ENCODE measurements at places on chromosomes 12 and 14. TPM values are rescaled to one million over a fixed set of nuclear protein-coding genes. Genes with fewer than 3 reads are reported as not detected.

- no peak for DNase-seq
Observed at GRCh38 chr12:18250313-18250916, 10.9 kb upstream of the PIK3C2G start.

- no peak for DNase-seq
Observed at GRCh38 chr12:65814038-65814437, 10.2 kb upstream of the HMGA2 start.

GRCh38 chr14:89899917-89900663, 54.4 kb downstream of the EFCAB11 start:
- DNase-seq = no peak

The KRT73 gene
- total RNA-seq = not detected

The PELI2 gene
- total RNA-seq = 2.9 TPM

The PLEKHD1 gene
- total RNA-seq = 0.08 TPM

GRCh38 chr12:5633106-5633505, 201.2 kb downstream of the NTF3 start:
- no peak for DNase-seq

All from liver (tissue), 10 donors.